Activated B cell treated with CpG ODN at 0.5 μM for 24 hours (primary cell): ENCODE measurements at places on chromosomes 4 and X. TPM values are rescaled to one million over a fixed set of nuclear protein-coding genes. Genes with fewer than 3 reads are reported as not detected.

- H3K27ac ChIP-seq: no peak overlapping the region
- DNase-seq: no peak
- no peaks in the 10 kb centered on the region for H3K36me3 ChIP-seq
- peaks cover 15% of the 10 kb centered on the region for H3K27me3 ChIP-seq
Observed at GRCh38 chr4:38499101-38499500, 164.9 kb upstream of the KLF3 start.

DNA sequence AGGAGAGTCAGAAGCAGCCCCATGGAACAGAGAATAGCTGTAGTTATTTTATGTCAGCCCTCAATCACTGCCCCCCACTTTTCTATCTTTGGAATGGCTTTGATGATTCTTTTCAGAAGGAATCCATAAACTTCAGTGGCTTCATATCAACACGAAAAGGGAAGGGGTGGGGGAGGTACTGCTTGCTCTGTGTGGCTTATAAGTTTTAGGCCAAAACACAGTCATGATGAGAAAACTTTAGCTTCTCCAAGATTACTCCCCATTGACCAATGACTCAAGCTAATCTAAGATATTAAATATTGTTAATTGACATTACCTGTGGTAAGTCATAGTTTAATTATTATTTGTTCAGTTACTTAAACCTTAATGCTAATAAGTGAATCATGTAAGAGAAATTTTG, 669.6 kb upstream of the FAM241A start:
- no peak overlapping the region for H3K4me3 ChIP-seq
- H3K36me3 ChIP-seq: no peaks in the 10 kb centered on the region
- DNase-seq: no peak

DNA sequence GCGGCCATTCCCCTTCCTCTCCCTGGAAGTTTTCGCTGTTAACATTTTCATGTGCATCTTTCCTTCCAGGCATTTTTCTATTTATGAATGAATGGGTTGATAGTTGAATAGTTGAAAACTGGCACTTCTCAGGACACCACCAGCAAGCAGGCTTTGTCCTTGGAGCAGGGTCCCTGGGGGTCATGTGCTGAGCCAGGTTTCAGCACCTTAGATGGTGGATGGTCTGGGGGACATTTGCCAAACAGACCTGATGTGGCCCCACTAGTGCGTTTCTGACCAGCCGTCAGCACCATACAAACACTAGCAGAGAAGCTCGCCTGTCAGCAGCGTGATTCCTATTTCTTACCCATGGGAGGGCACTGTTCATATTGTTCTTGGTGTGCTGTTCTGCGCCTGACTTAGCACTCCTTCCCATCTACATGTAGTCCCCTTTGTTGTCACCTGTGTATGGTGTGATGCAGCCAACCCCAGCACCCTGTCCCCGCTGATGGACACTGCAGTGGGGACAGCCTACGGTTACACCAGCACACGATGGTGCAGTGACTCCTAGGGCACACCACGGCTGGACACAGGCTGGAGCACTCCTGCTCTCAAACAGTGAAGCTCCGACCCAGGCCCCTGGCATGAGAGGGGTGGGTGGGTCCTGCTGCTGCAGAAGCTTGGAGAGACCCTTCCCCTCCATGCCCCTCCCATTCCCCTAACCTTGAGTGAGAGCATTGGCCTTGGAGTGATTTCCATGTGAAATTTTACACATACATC, 27.2 kb upstream of the WFS1 start:
- no peak overlapping the region for H3K4me3 ChIP-seq
- H3K4me1 ChIP-seq: no peaks in the 10 kb centered on the region
- H3K36me3 ChIP-seq: no peaks in the 10 kb centered on the region
- DNase-seq: no peak
- no peak overlapping the region for H3K27ac ChIP-seq

- H3K27me3 ChIP-seq: no peaks in the 10 kb centered on the region
- H3K36me3 ChIP-seq: no peaks in the 10 kb centered on the region
- no peak overlapping the region for H3K4me3 ChIP-seq
- DNase-seq: no peak
- H3K4me1 ChIP-seq: no peaks in the 10 kb centered on the region
- H3K27ac ChIP-seq: no peak overlapping the region
Observed at GRCh38 chrX:23511793-23512192, 155.5 kb upstream of the PRDX4 start.

DNA sequence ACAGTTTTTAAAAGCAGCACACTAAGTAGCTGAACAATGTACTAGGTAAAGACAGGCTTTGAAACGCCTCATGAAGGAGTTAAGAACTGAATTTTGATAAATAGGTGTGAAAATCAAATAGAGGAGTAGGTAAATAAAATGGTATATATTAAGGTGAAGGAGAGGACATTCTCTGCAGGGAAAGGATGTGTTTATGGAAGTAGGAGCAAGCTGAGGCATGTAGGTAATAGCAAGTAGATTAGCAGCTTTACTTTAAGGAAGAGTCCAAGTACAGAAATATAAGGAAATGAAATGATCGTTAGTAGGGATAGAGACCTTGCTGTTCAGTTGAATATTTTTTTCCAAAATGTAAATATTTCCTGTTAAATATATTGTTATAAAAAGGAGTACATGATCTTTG, 12.5 kb downstream of the METAP1 start:
- DNase-seq: no peak
- peaks cover 30% of the 10 kb centered on the region for H3K36me3 ChIP-seq
- no peak overlapping the region for H3K4me3 ChIP-seq
- peaks cover 22% of the 10 kb centered on the region for H3K4me1 ChIP-seq
- no peaks in the 10 kb centered on the region for H3K27me3 ChIP-seq

- no peaks in the 10 kb centered on the region for H3K4me1 ChIP-seq
- no peaks in the 10 kb centered on the region for H3K36me3 ChIP-seq
- no peaks in the 10 kb centered on the region for H3K27me3 ChIP-seq
- H3K4me3 ChIP-seq: no peak overlapping the region
- H3K27ac ChIP-seq: no peak overlapping the region
Observed at GRCh38 chrX:78493180-78493579, 165.8 kb upstream of the CYSLTR1 start.

- H3K4me1 ChIP-seq: no peaks in the 10 kb centered on the region
- no peak for DNase-seq
Observed at GRCh38 chr4:79025170-79025569, 85.9 kb upstream of the PAQR3 start.

GRCh38 chr4:122099896-122100295, 52.2 kb upstream of the BLTP1 start:
- no peak overlapping the region for H3K4me3 ChIP-seq
- no peaks in the 10 kb centered on the region for H3K36me3 ChIP-seq
- no peak for DNase-seq
- H3K27ac ChIP-seq: no peak overlapping the region
- H3K27me3 ChIP-seq: peaks cover 10% of the 10 kb centered on the region
- H3K4me1 ChIP-seq: no peaks in the 10 kb centered on the region

DNA sequence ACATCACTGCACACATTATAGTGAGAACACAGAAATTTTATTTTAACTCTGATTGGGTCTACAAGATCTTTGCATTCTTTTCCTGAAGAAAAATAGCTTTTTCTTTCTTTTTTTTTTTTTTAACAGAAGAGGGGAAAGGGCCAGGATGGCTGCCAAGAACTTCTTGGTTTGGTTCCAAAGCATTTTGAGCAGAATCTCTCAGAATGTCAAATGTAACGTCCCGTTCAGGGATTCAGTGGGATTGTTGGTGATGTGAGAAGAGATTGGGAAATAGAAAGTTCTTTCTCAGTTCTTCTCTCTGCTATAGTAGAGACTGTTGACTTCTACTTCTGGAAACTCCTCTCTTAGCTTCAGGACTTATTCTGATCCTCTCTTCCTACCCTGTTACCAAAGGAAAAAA, 70.9 kb upstream of the CBR4 start:
- H3K4me3 ChIP-seq: peak overlapping the region; percentile 56
- no peaks in the 10 kb centered on the region for H3K27me3 ChIP-seq
- H3K4me1 ChIP-seq: peaks cover 25% of the 10 kb centered on the region
- DNase-seq: no peak
- H3K27ac ChIP-seq: no peak overlapping the region

DNA sequence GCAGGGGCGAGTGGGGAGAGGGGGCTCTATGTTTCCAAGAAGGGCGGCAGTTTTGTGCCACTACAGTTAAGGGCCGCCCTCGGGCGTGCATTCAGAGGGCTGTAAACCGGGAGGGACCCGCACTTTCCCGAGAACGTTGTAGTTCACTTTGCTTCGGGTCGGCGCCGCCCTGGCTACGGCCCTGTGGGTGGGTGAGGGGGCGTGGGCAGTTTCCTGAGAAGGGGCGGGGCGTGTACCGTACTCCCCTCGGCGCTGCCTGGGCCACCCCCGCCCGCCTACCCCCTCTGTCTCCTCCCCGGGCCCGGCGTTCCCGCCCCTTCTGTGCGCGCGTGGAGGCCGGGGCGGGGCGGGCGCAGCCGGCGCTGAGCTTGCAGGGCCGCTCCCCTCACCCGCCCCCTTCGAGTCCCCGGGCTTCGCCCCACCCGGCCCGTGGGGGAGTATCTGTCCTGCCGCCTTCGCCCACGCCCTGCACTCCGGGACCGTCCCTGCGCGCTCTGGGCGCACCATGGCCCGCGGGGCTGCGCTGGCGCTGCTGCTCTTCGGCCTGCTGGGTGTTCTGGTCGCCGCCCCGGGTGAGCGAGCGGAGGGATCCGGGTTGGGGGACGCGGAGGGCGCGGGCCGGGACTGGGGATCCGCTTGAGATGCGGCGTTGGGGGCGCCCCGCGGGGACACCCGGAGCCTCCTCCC, at the start of gene CD99:
Gene CD99 (plus strand): TSS at position 440 of the 687 bp plus-strand sequence. CDS start 66 bp downstream, at position 506.
- peaks cover 10% of the 10 kb centered on the region for H3K36me3 ChIP-seq
- DNase-seq: peak; percentile 92
- H3K4me1 ChIP-seq: peaks cover 43% of the 10 kb centered on the region
- no peaks in the 10 kb centered on the region for H3K27me3 ChIP-seq
- H3K4me3 ChIP-seq: peak within 1 kb of the TSS; percentile 89

DNA sequence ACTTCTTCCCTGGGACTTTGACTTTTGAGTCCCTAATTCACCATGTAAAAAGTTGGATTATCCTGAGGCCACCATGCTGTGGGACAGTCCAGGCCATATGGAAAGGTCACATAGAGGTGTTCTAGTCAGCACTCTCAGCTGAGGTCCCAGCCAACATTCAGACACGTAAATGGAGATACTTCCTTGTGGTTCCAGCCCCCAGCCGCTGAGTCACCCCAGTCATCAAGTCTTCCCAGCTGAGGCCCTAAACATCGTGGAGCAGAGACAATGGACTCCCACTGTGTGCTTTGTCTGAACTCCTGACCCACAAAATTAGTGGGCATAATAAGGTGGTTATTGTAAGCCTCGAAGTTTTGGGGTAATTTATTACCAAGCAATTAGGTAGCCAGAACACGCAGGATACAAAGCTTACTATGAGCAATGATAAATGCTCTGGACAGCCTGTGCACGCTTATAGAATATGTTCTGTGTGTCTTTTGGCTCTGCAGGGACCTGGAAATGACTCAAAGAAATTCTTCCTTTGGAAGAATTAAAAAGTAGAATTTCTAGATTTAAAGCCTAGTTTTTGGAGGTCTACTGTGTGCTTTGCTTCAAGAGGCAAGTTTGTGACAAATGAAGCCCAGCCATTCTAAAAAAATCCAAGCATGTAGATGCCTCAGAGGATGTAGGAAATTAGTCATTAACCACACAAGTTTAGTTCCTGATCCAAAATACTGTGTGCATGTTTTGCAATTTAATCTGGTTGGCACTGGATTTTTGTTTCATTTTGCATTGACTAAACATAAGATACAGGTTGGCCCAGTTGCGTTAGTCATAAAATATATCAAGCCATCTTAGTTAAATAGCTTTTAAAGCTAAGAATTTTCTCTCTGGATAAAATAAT, 33.2 kb upstream of the SLC9A7 start:
- DNase-seq: no peak
- H3K36me3 ChIP-seq: no peaks in the 10 kb centered on the region
- peaks cover 20% of the 10 kb centered on the region for H3K4me1 ChIP-seq
- H3K4me3 ChIP-seq: peak overlapping the region; percentile 67

DNA sequence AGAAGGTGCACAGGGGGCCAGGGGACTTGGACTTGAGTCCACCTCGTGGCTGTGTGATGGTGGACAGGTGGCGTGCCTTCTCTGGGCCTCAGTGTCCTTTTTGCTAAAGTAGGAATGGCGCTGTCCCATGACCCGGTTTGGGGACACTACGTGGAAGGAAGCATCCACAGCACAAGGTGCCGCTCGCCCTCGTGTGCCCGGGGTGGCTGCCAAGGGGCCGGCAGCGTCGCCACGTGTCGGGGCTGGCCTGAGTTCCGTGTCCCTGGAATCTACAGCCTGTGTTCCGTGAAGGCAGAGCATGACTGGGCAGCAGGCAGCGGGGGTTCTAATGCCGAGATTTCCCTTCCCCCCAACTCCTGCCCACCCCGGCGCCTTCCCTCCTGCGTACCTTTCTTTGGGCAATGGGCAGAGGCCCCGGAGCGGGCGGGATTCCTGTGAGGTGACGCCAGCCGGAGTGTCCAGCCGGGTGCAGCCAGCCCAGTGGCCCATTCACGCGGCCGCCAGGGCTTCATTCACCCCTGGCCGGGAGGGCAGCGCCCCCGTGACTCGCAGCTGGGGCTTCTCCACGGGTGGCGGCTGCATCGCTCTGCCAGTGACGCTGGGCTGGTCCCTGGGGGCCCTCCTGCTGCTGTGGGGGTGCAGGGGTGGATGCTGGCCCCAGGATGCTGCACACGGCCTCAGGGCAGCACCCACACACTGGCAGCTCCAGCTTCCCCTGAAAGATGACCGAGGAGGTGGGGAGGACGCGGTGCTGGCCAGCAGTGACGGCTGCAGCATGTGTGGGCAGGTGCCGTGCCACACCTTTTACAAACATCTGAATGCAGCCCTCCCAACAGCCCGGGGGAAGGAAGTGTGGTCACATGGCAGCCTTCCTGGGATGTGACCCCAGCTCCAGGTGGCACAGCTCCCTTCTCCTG, 21.2 kb downstream of the DOK7 start:
- peaks cover 72% of the 10 kb centered on the region for H3K4me1 ChIP-seq
- no peaks in the 10 kb centered on the region for H3K36me3 ChIP-seq
- peak; percentile 71 for DNase-seq

GRCh38 chrX:74187211-74187610, 116.8 kb upstream of the ZCCHC13 start:
- no peak for DNase-seq
- H3K4me1 ChIP-seq: no peaks in the 10 kb centered on the region
- H3K27me3 ChIP-seq: no peaks in the 10 kb centered on the region
- H3K27ac ChIP-seq: no peak overlapping the region

GRCh38 chr4:152289541-152289940, 246.4 kb downstream of the FBXW7 start:
- no peaks in the 10 kb centered on the region for H3K27me3 ChIP-seq
- H3K4me1 ChIP-seq: no peaks in the 10 kb centered on the region
- no peak for DNase-seq
- H3K36me3 ChIP-seq: no peaks in the 10 kb centered on the region
- H3K4me3 ChIP-seq: no peak overlapping the region
- H3K27ac ChIP-seq: no peak overlapping the region

GRCh38 chrX:152313529-152314302, 137.4 kb downstream of the GABRA3 start:
- H3K4me3 ChIP-seq: no peak overlapping the region
- no peak overlapping the region for H3K27ac ChIP-seq
- H3K36me3 ChIP-seq: no peaks in the 10 kb centered on the region
- H3K4me1 ChIP-seq: no peaks in the 10 kb centered on the region

GRCh38 chr4:141432000-141432712, 204.2 kb upstream of the IL15 start:
- H3K4me3 ChIP-seq: no peak overlapping the region
- H3K36me3 ChIP-seq: no peaks in the 10 kb centered on the region
- no peaks in the 10 kb centered on the region for H3K27me3 ChIP-seq
- H3K27ac ChIP-seq: no peak overlapping the region
- DNase-seq: no peak

GRCh38 chr4:119204916-119205315, 7.6 kb upstream of the USP53 start:
- H3K27me3 ChIP-seq: no peaks in the 10 kb centered on the region
- H3K4me1 ChIP-seq: peaks cover 62% of the 10 kb centered on the region
- H3K4me3 ChIP-seq: peak overlapping the region; percentile 36
- H3K36me3 ChIP-seq: no peaks in the 10 kb centered on the region

MUC7 gene
- total RNA-seq: not detected in 2 replicates

FGF5 gene
- total RNA-seq: not detected in 2 replicates

PPP4R3C gene
- total RNA-seq: not detected in 2 replicates

HUWE1 gene
- total RNA-seq: 236 and 257 TPM in 2 replicates

CXCL1 gene
- not detected in 2 replicates for total RNA-seq

TTC29 gene
- total RNA-seq: not detected in 2 replicates

SCLT1 gene
- total RNA-seq: 24.5 and 25.0 TPM in 2 replicates
